ENCODE measurements at places on chromosomes 2 and 18.
A peak's percentile ranks its signal among the peaks of the same experiment; 100 is the strongest.

DNA sequence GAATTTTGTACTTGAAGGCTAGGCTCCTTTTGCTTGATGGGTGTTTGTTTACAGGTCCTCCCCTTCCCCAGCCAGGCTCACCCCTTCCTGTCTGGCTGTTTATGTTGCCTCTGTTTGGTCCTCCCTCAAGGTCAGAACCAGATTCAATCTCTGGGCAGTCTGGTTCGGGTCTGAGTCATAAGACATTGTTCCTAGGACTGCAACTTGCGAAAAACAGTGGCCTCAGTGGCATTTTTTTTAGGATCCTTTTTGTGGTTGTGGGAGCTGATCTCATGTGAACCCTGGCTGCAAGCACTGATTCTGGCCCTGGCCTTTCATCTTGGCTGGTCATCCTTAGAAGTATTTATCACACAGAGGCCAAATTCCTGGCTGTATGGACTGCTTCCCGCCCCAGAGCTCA, 370.4 kb downstream of the CLIP4 start:
- DNase-seq: no peak

- DNase-seq: no peak
These were observed 7.1 kb downstream of the FBXO15 start for GRCh38 chr18:74140582-74140981.

DNA sequence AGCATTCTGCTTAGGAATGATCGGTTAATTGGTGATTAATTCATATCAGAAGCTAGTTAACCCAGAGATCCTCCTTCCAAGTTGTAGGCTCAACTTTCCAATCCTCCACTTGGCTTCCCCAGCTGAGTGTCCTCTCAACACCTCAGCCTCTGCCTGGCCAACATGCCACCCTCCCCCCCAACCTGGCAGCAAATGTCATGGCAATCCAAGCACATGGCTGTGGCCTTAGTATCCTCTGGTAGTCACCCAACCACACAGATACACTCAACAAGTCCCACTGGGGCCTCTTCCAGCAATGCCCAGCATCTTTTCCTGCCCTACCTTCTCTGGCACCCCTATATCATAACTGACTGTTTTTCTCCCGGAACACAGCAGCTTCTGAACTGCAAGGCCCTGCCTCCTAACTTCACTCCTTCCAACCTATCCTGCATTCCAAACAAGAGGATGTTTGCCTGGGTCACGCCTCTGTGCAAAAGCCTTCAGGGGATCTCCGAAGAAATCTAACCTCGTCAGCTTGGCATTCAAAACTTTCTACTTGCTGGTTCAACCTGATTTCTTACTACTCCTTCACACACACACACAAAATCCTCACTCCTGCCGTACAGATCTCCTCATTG, 195.0 kb downstream of the CYP26B1 start:
- no peak for DNase-seq

- no peak for DNase-seq
These were observed 111.3 kb upstream of the NDUFV2 start for GRCh38 chr18:8991155-8991554.

DNA sequence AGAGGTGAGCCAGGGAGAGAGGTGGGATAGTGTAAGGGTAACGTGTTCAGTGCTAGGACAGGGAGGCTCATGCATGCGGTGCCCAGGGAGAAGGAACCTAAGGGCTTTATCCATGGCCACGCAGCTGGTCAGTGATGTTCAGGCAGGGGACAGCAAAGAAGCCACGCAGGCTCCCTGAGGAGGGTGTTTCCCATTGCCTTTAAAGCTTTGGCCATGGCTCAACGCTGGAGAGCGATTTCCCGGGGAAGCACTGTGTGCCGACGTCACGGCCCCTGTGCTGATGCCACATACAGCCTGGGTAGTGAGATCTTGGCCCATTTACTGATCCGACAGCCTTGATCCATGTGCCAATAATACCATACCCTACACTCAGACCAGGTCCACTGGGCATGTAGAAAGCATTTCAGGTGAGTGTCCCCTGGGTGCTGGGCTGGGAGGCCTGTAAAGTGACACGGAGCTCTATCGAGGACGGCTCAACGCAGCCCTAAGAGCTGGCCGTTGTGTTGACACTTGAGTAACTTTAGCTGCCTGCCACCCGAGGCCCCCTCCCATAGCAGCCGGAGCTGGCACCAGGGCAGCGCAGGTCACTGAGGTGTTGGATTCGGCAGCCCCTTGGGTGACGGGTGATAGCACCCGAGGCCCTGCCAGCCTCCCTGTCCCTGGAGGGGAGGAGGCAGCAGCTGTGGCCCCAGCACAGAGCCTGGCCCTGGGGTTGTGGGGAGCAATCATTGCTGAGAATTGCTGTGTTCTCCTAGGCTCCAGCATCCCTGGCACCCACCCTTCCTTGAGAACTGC, 41.4 kb downstream of the PDIA6 start:
- no peak for DNase-seq

- DNase-seq: peak; percentile 3
These were observed 452.3 kb upstream of the ID2 start for GRCh38 chr2:8229546-8229986.

DNA sequence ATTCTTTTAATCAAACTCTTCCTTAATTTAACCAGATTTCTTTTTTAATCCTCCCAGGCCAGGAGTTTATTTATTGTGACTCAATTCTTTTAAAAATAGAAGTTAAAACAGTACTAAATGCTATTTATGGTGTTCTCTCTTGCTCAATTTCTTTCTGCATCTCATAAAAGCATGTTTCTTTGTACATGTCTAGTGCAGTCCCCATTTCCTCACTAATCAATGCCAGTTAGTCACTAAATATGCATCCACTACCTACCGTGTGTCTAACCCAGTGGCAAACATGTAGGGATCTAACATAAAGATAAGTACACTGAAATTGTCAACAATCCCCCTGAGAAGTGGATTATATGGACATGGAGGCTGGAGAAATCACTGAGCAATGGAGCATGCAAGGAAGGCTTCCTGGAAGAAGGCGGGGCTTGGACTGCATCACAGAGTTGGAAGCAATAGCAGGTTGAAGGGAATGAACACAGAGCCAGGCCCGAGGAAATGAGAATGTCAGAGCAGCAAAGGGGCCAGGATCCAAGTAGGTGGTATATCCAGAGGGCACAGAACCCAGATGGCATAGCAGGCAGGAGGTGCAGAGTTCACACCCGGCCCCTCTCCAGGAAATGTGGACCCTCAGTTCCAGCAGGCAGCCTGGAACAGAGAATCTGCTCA, 105.3 kb upstream of the FOSL2 start:
- no peak for DNase-seq

DNA sequence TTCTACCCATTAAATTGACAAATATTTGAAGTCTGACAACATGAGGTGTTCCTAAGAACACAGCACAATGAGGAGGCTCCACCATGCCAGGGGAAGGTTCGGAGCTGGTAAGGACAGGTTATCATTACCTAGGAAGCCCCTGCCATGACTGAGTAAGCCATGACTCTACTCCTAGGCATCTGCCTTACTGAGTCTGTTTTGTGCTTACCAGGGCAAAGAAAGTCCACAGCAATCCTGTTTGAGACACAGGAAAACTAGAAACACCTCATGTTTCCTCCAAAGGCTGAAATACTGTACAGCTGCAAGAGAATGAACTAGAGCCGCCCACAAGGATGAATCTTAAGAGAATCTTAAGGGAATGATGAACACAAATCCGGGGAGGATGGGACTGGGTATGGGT, 11.6 kb downstream of the TGFBRAP1 start:
- DNase-seq: no peak

DNA sequence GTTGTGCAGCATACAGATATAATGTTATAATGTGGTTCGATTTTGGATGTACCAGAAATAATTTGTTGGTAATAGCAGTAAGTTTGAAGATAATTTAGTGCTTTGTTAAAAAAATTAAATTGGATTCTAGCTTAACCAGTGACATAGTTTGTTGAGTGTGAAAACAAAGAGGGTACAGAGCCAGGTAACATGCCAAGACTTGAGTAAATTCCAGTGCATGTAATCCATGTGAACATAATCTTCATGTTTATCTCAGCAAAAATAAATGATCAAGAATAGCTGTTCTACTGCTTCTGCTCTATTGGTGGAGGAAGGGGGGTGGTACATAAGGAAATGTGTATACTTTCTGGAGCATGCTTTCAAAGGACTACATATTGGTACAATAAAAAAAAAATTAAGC, 165.8 kb downstream of the DNAH7 start:
- no peak for DNase-seq

GRCh38 chr2:60840880-60841279, 40.5 kb upstream of the REL start:
- no peak for DNase-seq

Data from stimulated activated CD4-positive, alpha-beta T cell treated with anti-CD3 and anti-CD28 coated beads, Interleukin-1b, Interleukin-23, amount 100 ng/mL, for 1 hour (primary cell).